ENCODE measurements at places on chromosomes 1 and 21. TPM values are rescaled to one million over a fixed set of nuclear protein-coding genes. Genes with fewer than 3 reads are reported as not detected.

The AVPR1B gene
- total RNA-seq, result not detected

The BLACAT1 gene
- 0.29 TPM for total RNA-seq

The ATP6V1G3 gene
- total RNA-seq, result not detected

The HMGCL gene
- total RNA-seq, result 30.7 TPM

GRCh38 chr1:58769809-58770320 is 14.0 kb downstream of the JUN start:
- no peak for DNase-seq

DNA sequence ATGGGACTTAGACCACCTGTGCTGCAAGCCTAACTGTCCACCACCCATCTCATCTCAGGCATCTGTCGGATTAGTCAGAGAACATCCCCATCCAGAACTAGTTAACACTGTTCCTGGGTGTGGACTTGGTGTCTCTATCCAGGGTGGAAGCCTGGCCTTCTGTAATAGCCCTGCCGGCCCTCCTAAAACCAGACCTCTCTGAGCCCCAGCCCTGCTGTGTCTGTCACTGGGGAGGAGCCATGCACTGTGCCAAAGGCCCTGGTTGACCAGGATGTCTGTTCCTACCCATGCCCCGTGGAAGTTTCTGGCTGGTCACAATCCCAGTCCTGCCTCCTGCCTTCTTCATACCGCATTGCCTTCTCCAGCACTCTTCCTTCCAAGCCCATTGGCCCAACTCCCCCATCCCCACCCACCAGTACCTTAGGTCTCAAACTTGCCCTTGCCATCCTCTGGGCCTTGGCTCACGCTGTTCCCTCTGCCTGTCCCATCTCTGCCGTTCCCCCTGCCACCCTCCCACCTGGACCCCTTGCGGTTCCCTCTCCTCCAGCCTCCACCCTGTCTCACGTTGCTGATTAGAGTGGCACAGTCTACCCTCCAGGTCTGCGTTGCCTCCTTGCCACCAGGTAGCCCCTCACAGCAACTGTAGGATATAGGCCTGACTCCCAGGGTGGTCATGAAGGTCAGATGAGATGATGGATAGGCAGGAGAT is 105.6 kb downstream of the EPHB2 start:
- DNase-seq, result no peak

DNA sequence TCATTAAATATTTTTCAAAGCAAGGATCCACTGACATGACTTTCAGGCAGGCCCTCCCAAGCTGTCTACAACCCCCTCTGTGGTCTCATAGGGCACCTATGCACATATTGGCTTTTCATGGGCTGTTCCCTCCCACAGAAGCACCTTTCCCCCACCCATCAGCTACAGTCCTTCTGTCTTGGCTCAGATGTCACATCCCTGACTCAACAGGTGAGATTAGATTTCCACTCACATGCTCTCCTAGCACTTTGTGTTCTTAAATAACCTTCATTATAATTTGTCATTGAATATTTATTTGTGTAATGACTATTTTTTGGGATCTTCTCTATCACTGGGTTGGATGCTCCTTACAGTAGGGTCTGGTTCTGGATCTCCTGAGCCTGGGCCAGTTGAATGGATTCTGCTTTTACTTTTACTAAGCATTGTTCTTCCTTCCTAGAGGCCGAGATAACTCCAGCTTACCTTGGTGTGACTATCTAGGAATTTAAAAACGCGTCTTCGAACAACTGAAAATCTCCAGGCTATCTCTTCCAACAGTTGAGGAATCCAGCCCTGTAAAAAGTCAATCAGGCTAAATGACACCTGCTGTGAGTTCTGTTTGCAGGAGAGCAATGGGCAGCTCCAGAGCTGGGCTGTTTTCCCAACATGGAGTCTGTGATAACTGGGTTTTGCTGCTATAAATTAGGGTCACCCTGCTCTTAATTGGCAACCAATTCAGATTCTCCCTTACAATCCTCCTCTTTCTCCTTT is 16.2 kb downstream of the ROR1 start:
- DNase-seq, result no peak
